ENCODE measurements at places on chromosomes 12 and 14.
A peak's percentile ranks its signal among the peaks of the same experiment; 100 is the strongest.

DNA sequence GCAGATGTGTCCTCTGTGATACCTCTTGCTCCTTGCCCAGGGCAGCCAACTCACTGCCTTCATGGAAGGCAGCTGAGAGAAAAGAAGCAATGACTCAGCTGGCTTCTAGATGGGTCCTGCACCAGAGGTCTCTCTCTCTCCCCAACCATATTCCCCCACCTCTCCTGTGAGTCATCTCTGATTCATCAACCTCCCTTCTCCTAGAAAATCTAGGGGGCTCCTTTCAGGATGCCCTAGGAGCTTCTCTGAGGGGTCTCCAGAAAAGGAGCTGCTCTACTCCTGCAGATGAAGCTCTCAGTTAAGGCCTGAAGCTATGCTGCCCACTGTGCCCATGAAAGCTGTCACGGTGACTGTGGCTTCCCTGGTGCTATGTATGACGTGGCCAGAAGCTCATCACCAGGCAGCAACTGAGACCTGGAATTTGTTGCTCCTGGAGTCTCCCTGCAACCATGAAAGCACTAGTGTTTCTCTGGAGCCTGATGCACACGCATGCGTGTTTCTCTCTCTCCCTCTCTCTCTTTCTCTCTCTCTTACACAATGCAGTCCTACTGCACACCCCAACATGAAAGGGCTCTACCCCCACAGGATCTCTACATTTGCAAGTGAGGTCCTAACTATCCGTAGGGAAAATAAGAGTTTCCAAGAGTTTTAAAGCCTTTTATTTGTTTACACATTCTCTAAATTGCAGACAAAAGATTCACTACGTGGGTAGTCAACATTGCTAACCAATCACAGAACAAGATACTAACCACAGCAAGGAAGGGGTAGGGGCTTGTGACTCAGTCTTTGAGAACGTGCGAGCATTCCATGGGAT, 285.3 kb downstream of the DPF3 start:
- H3K27ac ChIP-seq = no peak overlapping the region
- H3K36me3 ChIP-seq = no peaks in the 10 kb centered on the region

GRCh38 chr12:107405436-107405835, 280.2 kb upstream of the PWP1 start:
- DNase-seq = no peak
- H3K27me3 ChIP-seq = no peaks in the 10 kb centered on the region
- no peaks in the 10 kb centered on the region for H3K36me3 ChIP-seq

GRCh38 chr12:114412825-114413749, 7.1 kb upstream of the TBX5 start:
- no peaks in the 10 kb centered on the region for H3K36me3 ChIP-seq
- H3K27me3 ChIP-seq = peaks cover 12% of the 10 kb centered on the region
- no peaks in the 10 kb centered on the region for H3K4me1 ChIP-seq
- DNase-seq = no peak

GRCh38 chr12:24770334-24770733, 178.6 kb downstream of the BCAT1 start:
- DNase-seq = no peak
- no peaks in the 10 kb centered on the region for H3K4me1 ChIP-seq
- no peaks in the 10 kb centered on the region for H3K27me3 ChIP-seq
- no peak overlapping the region for H3K27ac ChIP-seq
- no peak overlapping the region for H3K4me3 ChIP-seq
- no peaks in the 10 kb centered on the region for H3K36me3 ChIP-seq

DNA sequence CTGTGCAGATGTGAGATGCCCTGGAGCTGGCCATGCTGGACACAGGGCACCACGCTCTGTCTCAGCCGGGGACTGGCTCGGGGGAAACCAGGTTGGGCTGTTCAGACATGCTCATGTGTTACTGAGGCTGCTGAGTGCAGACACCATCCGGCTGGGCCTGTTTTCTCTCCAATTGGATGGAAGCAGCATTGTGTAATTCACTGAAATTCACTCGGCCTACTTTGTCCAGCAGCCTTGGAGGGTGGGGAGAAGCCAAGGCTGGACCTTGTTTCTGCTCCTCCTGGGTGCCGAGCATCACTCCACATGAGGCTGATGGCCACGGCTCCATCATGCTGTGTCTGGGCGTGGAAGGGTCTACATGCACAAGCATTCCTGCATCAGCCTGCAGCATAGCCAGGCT, 130.7 kb downstream of the SMOC1 start:
- H3K36me3 ChIP-seq = no peaks in the 10 kb centered on the region
- no peak for DNase-seq
- no peak overlapping the region for H3K4me3 ChIP-seq
- H3K4me1 ChIP-seq = no peaks in the 10 kb centered on the region
- no peak overlapping the region for H3K27ac ChIP-seq

- DNase-seq = no peak
- H3K27me3 ChIP-seq = no peaks in the 10 kb centered on the region
- no peak overlapping the region for H3K27ac ChIP-seq
- no peaks in the 10 kb centered on the region for H3K36me3 ChIP-seq
Measured at GRCh38 chr12:109631302-109631701, 57.7 kb downstream of the MVK start.

DNA sequence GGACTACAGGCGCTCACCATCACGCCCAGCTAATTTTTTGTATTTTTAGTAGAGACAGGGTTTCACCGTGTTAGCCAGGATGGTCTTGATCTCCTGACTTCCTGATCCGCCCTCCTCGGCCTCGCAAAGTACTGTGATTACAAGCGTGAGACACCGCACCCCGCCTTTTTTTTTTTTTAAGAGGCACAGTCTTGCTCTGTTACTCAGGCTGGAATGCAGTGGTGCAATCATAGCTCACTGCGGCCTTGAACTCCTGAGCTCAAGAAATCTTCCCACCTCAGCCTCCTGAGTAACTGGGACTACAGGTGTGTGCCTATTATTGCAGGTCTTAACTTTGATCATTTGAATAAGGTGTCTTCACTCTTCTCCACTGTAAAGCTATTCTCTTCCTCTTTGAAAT, 5.3 kb upstream of the GLTP start:
- no peaks in the 10 kb centered on the region for H3K36me3 ChIP-seq
- DNase-seq = no peak
- no peaks in the 10 kb centered on the region for H3K27me3 ChIP-seq
- no peak overlapping the region for H3K27ac ChIP-seq
- H3K4me1 ChIP-seq = peaks cover 36% of the 10 kb centered on the region
- H3K4me3 ChIP-seq = no peak overlapping the region

DNA sequence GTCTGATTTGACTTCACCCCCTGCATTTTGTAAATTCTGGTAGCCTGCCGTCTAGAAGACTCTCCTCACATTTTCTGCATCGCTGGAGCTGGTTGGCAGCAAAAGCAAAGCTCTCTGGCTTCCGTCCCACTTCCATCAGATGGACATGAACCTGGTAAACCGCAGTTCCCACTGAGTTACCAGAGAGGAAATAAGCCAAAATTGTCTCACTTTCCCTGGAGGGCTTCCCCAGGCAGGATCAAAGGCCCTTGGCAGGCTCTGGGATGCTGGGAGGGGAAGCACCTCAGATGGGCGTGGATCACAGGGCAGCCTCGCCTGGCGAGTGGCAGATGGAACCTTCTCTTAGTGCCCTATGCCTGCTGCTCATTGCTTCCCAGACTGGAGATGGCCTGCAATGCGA, 243.5 kb downstream of the TMEM132C start:
- H3K27ac ChIP-seq = no peak overlapping the region
- no peak overlapping the region for H3K4me3 ChIP-seq
- no peaks in the 10 kb centered on the region for H3K36me3 ChIP-seq
- no peak for DNase-seq
- no peaks in the 10 kb centered on the region for H3K27me3 ChIP-seq

DNA sequence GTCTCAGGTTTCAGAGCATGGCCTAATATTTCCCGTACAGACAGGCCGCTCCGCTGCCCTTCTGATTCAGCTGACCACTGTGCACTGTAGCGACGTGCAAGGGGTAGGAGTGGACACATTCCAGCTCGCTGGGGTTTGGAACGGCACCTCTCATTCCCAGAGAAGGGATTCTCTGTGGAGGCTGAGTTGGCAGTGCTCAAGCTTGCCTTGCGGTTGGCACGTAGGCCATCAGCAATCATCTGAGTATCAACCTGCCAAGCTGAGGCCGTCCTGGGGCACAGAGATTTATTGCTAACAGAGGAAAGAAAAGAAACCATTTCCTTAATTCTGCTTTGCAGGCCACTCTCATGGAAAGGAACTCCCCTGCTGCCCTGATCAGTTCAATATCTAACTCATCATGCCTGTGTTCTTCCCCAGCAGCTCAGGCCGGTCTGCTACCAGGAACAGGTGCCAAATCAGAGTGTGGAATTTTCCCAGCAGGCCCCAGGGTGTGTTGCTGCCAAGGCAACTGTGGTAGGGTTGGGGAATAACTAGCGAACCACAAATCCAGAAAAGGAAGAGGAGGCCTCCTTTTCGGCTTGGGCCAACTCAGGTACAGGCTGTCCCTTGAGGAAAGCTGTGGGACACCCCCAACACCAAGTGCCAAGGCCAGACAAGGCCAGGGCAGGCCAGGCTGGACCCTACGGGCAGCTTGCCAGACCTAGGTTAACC, 92.5 kb downstream of the SSPN start:
- no peak overlapping the region for H3K4me3 ChIP-seq
- H3K27ac ChIP-seq = no peak overlapping the region
- H3K4me1 ChIP-seq = no peaks in the 10 kb centered on the region
- H3K27me3 ChIP-seq = no peaks in the 10 kb centered on the region

DNA sequence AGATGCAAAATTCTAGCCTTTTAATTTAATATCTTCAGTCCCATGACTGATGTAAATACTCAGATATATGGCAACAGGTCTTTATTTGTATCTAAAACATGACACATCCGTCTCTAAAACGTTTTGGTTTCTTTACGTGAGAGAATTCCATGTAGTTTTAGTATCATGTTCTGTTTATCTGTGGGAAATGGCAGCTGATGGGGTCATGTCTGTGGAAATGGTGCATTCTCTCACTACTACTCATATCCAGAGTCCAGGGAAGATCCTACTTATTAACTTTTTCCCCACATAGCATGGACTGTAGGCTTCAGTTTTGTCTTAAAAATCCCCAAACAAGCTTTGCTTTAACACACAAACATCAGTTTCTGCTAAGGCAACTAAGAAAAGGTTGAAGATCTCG, 53.8 kb downstream of the SPTLC2 start:
- H3K27ac ChIP-seq = no peak overlapping the region
- no peaks in the 10 kb centered on the region for H3K27me3 ChIP-seq
- no peak for DNase-seq
- no peaks in the 10 kb centered on the region for H3K4me1 ChIP-seq
- H3K36me3 ChIP-seq = peaks cover 2% of the 10 kb centered on the region

- no peak overlapping the region for H3K4me3 ChIP-seq
- no peak overlapping the region for H3K27ac ChIP-seq
- H3K36me3 ChIP-seq = no peaks in the 10 kb centered on the region
- H3K27me3 ChIP-seq = no peaks in the 10 kb centered on the region
- DNase-seq = no peak
Measured at GRCh38 chr14:103296987-103297386, 37.0 kb upstream of the EIF5 start.

DNA sequence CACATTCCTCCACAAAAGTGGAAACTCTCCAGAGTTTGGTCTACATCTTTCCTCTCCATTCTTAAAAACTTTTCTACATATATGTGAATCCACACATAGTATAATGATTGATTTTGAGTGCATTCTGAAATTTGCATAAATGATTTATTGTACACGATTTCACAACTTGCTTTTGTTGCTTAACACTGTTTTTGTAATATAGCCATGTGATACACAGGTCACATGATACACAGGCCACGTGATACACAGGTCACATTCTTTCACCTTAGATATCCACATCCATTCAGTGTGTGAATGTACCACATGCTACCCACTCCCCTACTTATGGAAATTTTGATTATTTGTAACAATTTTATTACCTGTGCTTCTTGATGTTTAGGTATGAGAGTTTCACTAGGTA, 319.1 kb downstream of the ZFP36L1 start:
- H3K4me3 ChIP-seq = no peak overlapping the region
- H3K36me3 ChIP-seq = no peaks in the 10 kb centered on the region
- no peak overlapping the region for H3K27ac ChIP-seq
- no peaks in the 10 kb centered on the region for H3K27me3 ChIP-seq
- peaks cover 2% of the 10 kb centered on the region for H3K4me1 ChIP-seq

DNA sequence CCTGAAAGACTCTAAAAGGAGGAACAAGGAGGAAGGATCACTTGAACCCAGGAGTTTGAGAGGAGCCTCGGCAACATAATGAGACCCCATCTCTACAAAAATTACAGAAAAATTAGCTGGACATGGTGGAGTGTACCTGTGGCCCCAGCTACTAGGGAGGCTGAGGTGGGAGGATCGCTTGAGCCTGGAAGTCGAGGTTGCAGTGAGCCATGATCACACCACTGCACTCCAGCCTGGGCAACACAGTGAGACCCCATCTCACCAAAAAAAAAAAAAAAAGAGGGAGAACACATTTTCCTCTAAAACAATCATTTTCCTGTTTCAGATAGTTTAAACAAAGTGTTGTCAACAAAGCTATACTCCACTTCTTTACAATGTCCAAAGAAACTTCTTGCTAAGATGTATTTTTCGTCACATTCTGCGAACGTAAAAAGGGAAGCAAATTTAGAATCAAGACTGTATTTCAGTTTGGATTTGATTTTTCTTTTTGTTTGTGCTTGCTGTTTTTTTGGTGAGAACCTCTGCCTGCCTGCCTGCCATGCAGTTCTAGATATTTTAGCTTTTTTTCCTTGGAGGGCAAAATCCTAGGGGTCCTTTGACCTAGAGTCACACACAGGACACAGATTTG, 5.1 kb downstream of the HCAR1 start:
- H3K4me3 ChIP-seq = no peak overlapping the region
- no peaks in the 10 kb centered on the region for H3K36me3 ChIP-seq
- peak overlapping the region; percentile 1 for H3K27ac ChIP-seq
- H3K27me3 ChIP-seq = no peaks in the 10 kb centered on the region
- H3K4me1 ChIP-seq = peaks cover 3% of the 10 kb centered on the region

- no peak overlapping the region for H3K4me3 ChIP-seq
- no peak for DNase-seq
- H3K4me1 ChIP-seq = no peaks in the 10 kb centered on the region
- H3K27ac ChIP-seq = no peak overlapping the region
- H3K27me3 ChIP-seq = no peaks in the 10 kb centered on the region
Measured at GRCh38 chr14:94562022-94562421, 780 bp downstream of the SERPINA4 start.

GRCh38 chr12:96356831-96357230, 43.4 kb downstream of the CDK17 start:
- peaks cover 83% of the 10 kb centered on the region for H3K4me1 ChIP-seq
- H3K4me3 ChIP-seq = no peak overlapping the region
- H3K36me3 ChIP-seq = no peaks in the 10 kb centered on the region
- no peak for DNase-seq

- H3K4me1 ChIP-seq = peaks cover 17% of the 10 kb centered on the region
- DNase-seq = no peak
- no peak overlapping the region for H3K27ac ChIP-seq
- no peak overlapping the region for H3K4me3 ChIP-seq
- H3K27me3 ChIP-seq = peaks cover 23% of the 10 kb centered on the region
Measured at GRCh38 chr14:41607304-41607775, 664 bp downstream of the LRFN5 start.

DNA sequence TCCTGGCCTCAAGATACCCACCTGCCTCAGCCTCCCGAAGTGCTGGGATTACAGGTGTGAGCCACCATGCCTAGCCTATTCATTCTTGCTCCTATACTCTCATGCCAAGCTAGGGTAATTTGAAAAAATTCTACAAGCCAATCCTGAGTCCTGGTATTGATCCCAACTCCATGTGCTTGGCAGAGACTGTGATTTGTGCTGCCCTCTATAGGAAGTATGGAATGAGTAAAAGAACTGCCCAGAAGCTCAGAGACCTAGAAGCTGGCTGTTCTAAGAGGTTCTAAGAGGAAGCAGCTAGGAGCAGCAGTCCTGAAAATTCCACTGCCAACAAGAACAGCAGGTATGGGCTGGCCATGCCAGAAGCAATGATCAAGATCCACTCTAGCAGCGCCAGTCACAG, 402.5 kb downstream of the PCNX1 start:
- DNase-seq = no peak
- no peak overlapping the region for H3K27ac ChIP-seq
- H3K4me3 ChIP-seq = no peak overlapping the region
- no peaks in the 10 kb centered on the region for H3K27me3 ChIP-seq

All from CD8-positive, alpha-beta memory T cell (primary cell).